ENCODE measurements at places on chromosomes 4 and X.

DNA sequence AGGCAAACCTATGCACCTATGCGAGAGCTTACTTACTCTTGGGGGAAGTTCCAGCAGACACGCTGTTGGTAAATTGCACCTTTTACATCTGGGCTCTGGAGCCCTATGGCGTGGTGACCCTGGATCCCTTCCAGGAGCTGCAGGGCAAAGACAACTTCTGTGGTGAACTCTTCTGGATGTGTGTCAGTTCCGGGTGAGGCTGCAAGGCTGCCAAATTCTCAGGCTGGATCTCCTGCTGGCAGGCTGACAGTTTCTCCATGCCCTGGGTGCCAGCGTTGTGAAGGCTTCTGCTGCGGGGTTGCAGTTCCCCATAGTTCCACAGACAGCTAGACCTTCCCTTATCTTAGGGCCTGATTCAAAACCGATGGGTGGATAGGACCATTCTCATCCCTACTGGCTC, 37.9 kb downstream of the RAP2C start:
- no peak for DNase-seq

- DNase-seq: no peak
These were observed 170.0 kb downstream of the RELL1 start for GRCh38 chr4:37516057-37516775.

DNA sequence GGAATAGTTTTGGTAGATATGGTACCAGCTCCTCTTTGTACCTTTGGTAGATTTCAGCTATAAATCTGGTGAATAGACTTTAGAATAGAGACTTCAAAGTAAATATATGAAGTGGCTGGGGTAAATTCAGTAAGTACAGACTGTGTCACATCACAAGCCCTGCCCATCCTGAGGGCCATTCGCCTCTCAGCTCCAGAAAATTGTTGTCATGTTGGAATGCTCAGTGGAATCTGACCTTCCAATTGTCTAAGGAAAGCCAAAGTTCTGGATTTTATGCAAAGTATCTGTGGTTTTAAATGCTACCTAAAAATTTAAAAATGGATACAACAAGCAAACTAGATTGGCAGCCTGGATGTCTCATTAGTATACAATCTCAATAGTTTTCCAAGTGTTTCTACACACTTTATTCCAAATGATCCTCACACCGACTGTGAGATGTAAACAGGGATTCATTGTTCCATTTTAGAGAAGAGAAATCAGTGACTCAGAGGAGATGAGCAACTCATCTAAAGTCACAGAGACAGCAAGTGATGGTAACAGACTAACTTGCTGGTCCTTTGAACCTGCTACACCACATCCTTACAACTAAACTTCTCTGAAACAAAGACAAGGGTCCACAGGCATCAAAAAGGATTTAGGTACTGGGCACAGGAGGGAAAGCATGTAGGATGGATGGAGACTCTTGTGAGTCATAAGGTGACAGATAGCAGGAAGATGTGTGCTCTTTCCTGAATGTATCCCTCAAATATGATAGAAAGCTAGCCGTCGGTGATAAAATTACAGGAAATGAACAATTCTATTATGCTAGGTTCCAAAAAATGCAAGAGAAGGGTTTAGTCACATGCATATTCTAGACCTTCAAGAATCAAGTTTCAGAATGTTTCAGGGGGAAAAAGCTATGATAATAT, 127.3 kb downstream of the ATP10D start:
- no peak for DNase-seq

DNA sequence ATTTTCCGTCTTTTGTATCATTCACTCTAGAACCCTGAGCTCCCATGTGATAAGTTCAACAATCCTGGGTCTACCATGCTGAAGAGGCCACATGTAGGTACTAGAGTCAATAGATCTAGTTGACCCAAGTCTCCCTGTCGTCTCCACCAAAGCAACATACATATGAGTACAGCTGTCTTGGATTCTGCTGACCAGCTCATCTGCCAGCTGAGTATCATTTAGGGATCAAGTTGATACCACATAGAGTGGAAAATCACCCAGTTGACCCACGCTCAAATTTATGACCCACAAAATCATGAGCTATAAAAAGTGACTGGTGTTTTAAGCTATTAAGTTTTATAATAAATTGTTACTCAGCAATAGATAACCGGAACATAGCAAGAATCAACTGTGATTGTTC, 61.8 kb downstream of the DMD start:
- DNase-seq: no peak

DNA sequence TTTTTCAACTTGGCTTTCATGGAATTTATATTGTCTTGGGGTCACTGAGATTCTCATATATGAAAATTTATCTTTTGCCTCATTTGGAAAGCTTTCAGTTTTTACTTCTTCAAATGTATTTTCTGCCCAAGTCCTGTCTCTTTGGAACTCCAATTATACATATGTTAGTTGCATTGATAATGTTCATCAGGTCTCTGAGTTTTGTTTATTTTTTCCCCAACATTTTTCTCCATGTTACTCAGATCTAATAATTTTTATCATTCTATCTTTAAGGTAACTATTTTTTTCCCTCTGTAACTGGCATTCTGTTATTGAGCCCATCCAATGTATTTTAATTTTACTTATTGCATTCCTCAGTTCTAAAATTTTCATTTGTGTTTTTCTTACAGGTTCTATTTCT, 10.7 kb upstream of the TRO start:
- no peak for DNase-seq

- DNase-seq: no peak
These were observed 292.8 kb upstream of the ARSJ start for GRCh38 chr4:114272226-114272625.

- DNase-seq: no peak
These were observed 34.0 kb upstream of the PLAC1 start for GRCh38 chrX:134692233-134692632.

GRCh38 chr4:42401171-42401570, 3.9 kb downstream of the SHISA3 start:
- no peak for DNase-seq

GRCh38 chr4:136810626-136811025, 721.7 kb downstream of the PCDH18 start:
- no peak for DNase-seq

GRCh38 chr4:140609548-140610425, 41.0 kb upstream of the UCP1 start:
- DNase-seq: no peak

DNA sequence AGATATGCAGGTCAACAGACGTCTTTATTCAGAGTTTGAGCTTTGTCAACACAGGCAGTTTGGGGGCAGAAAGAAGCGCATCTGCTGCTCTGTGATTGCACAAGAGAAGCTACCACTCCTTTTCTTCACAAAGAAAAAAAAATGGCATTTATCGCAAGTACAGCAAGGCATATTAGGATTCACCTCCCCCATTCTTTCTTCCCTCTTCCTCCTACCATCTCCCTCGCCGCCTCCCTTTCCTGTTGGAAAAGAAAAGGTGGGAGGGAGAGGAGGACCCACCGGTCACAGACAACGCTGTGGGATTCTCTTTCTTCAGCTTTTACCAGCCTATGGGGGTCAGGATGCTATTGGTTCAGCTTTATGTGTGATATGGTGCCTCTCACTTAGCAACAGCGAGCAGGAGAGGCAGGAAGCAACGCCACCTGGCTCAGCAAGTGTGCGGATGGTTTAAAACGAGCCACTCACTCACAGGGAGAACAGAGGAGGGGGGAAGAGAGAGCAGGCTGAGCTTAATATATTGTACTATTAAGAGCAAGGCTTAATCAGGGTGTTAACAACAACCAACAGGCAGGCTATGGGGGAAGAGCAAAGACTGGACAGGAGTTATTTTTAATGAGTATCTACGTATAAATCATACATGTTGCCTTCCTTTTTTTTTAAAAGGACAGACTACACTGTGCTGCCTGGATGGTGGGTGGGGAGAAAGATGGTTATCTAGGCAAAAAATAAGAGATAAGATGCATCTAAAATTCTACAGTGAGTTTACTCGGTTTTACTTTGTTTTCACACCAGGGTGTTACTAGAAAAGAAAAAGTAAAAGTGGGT, 104.7 kb downstream of the MAML3 start:
- DNase-seq: peak; percentile 25

- DNase-seq: no peak
These were observed 892.1 kb upstream of the INTU start for GRCh38 chr4:126740687-126741086.

DNA sequence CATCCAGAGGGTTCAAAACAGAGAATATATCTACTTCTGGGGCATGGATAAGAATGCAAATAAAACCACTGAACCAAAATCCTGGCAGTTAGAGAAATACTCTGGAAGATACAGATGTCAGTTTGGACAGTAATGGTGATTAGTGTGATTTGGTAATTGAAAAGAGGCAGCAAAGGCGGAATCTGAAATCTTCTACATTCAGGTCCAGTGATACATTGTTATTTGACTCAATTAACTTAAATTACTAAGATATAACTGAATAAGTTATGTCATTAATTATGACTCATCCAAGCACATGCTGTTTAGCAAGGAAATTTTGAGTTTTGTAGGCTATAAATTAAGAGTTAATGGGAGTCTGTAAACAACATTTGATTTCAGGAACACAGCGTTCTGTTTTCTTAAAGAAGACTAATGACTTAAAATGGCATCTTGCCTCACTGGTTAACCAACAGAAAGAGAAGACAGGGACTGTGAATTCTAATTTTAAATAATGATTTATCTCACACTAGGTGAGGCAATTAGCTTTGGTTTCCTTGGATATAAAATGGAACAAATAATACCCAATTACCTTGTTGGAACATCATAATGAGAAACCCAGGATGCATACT, 937.1 kb downstream of the PDHA2 start:
- DNase-seq: no peak

DNA sequence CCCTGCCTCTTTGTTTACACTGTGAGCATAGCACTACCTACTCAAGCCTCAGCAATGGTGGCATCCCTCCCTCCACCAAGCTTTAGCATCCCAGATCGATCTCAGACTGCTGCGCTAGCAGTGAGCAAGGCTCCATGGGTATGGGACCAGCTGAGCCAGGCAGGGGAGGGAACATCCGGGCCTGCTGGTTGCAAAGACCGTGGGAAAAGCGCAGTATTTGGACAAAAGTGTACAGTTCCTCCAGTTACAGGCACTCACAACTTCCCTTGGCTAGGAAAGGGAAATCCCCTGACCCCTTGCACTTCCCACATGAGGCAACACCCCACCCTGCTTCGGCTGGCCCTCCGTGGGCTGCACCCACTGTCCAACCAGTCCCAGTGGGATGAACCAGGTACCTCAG, 26.5 kb downstream of the EGF start:
- no peak for DNase-seq

GRCh38 chrX:130829526-130830515, 73.2 kb downstream of the ENOX2 start:
- no peak for DNase-seq

GRCh38 chr4:2822461-2823300, 21.0 kb upstream of the ADD1 start:
- DNase-seq: no peak

- no peak for DNase-seq
These were observed 37.6 kb upstream of the SHISA3 start for GRCh38 chr4:42359711-42360110.

DNA sequence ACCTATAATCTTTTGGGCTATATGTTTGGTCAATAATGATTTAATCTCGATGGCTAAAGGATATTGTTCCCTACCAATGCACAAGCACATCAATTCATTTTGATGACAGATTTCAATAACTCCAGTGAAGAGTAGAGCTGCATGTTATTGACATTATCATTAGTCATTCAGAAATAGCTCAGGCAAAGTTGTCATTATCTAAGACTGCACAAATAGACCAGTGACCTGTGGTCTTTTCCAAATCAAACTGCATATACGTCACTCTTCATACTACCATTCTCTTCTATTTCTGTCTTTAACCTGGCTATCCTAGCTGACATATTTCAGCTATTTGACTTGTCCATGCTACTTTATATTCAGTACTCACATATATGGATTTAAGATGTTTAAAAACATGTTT, 1050.8 kb downstream of the C4orf33 start:
- DNase-seq: no peak

DNA sequence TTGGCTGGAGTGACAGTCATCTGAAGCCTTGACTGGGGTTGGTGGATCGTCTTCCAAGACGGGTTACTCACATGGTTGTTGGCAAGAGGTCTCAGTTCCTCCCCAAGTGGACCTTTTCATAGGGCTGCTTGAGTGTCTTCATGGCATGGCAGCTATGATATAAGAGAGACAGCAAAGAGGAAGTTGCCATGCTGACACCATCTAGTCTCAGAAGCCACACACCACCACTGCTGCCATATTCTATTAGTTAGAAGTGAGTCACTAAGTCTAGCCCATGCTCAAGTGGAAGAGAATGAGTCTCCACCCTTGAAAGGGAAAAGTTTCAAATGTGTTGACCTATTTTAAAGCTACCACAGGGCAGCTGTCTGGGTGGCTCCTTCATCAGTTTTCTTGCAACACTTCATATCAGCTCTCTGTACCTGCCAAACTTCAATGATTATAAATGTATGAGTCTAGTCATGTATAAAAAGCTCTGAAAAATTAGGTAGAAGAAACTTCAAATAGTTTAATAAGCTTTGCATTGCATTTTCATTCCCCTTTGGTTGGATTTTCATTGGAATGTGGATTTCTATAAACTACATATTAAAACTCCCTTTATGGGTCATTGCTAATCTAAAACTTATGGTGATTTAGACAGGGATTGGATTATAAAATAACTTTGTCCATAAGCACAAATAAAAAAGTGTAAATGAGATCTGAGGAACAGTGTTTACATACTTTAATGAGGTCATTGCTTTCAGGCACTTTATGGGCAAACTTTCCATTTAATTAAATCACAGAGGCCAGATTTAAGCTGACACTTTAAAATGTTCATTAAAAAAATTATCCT, 68.0 kb upstream of the ATXN3L start:
- DNase-seq: no peak
